ENCODE measurements at places on chromosomes 5 and 9.

DNA sequence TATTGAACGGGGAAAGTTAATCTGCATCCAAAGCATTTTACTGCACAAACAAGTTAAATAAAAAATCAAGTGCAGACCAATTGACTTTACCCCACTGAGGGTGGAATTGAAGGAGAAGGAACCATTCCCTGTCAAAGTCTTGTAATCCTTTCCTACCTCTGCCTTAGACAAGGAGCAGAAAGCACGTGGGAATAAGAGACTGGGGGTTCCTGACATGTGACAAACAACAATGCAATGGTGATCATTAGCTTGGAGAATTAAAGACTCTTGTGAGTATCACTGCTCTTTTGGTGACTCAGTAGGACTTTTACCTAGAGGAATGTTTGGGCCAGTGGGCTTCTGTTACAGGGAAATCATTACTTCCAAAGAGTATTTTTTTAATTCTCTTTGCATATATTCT is 779.5 kb downstream of the TLR4 start:
- no peak for DNase-seq

GRCh38 chr9:89743573-89744254 is 138.9 kb downstream of the GADD45G start:
- DNase-seq, result no peak

GRCh38 chr9:17987189-17987588 is 408.3 kb downstream of the SH3GL2 start:
- DNase-seq, result no peak

GRCh38 chr9:14323985-14324650 is 10.2 kb upstream of the NFIB start:
- DNase-seq, result no peak

DNA sequence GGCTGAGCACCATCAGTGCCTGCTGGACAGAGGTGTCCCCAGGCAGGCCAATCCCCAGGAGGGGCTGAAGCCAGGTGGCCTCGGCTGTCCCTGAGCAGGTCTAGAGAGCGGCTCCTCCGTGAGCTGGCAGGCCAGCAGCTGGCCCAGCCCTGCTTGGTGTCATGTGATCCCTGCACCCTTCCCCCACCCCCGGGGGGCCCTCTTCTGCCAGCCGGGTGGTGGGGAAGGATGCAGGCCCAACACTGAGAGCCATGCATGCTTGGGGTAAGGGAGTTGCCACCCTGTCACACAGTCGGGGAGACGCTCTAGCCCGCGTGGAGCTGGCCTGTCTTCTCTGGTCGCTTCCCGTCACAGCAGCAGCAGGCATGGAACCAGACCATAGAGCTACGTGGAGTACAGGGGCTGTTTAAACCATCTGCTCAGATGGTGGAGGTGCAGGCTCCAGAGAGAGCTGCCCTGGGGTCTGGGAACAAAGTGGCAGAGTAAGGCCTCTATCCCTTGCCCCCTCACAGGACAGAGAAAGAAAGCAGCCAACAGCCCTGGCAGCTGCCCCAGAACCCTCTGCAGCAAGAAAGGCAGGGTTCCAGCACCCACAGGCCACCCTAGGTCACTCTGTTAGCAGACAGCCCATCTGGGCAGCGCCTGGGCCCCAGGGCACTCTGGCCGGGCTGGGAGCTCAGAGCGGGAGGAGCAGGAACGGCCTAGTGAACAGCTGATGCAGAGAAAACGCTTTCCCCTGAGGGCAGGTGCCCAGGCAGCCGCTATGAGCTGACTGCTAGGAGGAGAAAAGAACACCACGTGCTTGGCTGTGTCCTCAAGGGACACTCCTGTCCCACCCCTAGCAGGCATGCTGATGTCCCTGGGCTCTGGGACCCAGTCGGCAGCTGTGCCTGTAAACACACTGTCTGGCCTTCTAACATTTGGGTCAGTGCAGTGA is 6.8 kb downstream of the RALGDS start:
- peak; percentile 80 for DNase-seq

GRCh38 chr9:131554087-131554842 is 8.9 kb downstream of the PRRT1B start:
- no peak for DNase-seq

DNA sequence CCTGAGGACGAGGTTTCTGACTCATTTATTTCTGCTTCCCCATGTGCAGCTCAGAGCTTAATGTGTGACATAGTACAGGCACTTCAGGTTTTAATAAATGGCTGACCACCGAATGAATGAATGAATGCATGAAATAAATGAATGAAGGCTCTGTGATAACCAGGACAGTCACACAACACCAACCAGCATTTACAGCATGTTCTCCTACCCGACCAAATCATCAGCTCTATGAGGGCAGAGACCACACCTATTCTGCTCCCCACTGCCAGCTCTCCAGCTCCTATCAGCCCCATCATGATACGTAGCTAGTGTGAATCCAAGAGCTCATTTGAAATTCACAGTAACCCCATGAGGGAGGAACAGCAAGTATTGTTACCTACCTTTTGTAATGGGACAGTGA is 4.8 kb downstream of the TMOD1 start:
- DNase-seq, result no peak

All from retina (tissue), 1 donor.